ENCODE measurements at places on chromosomes 4 and X. TPM values are rescaled to one million over a fixed set of nuclear protein-coding genes. Genes with fewer than 3 reads are reported as not detected.

DNA sequence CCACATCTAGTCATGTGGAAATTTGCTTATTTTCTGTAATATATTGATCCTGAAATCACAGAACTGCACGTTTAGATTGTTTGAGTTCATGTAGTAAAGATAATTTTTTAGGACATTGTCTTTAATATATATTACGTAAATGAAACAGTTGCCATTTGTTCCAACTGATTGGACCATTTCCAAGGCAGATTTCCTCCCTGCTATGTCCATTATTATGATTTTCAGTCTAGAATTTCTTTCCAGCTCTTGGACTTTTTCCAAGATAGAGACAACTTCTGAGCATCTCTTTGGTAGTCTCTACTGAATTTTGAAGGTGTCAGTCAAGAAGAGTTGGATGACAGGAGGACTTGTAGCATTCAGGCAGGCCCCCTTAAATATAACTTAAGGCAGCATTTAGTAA, 94.6 kb downstream of the STIM2 start:
- H3K4me1 ChIP-seq, result no peaks in the 10 kb centered on the region
- H3K27me3 ChIP-seq, result no peaks in the 10 kb centered on the region
- DNase-seq, result no peak

The LRPAP1 gene
- 98.7 TPM for total RNA-seq

GRCh38 chr4:124873361-124874171, 161.0 kb upstream of the ANKRD50 start:
- no peaks in the 10 kb centered on the region for H3K36me3 ChIP-seq
- DNase-seq, result no peak
- H3K27ac ChIP-seq, result no peak overlapping the region
- no peaks in the 10 kb centered on the region for H3K4me1 ChIP-seq

- H3K4me3 ChIP-seq, result no peak overlapping the region
- H3K36me3 ChIP-seq, result no peaks in the 10 kb centered on the region
- DNase-seq, result no peak
- no peak overlapping the region for H3K27ac ChIP-seq
These were observed 101.3 kb downstream of the TBL1X start for GRCh38 chrX:9566150-9566621.

The LANCL3 gene
- 2.5 TPM for total RNA-seq

The ITGB1BP2 gene
- total RNA-seq, result 1.7 TPM

Measured in vagina (tissue), 2 donors.